ENCODE measurements at places on chromosomes 3 and 15.

- DNase-seq, result no peak
Observed at GRCh38 chr3:1380926-1381646, 288.3 kb downstream of the CNTN6 start.

GRCh38 chr3:107704477-107704876 lies 181.7 kb downstream of the BBX start:
- no peak for DNase-seq

DNA sequence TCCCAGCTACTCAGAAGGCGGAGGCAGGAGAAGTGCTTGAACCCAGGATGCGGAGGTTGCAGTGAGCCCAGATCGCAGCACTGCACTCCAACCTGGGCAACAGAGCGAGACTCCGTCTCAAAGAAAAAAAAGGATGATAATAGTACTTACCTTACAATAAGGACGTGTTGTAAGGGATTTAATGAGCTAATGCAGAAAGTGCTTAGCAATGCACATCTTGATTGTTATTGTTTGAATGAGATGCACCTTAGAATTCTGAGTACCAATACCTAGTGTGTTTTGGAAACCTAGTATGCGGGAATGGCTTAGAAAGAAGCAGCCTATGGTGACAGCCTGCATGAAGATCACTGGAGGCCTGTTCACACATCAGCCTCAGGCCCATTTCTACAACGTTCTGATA lies 19.5 kb downstream of the SNUPN start:
- no peak for DNase-seq

- DNase-seq, result no peak
Observed at GRCh38 chr15:71634820-71635560, 175.4 kb upstream of the NR2E3 start.

- DNase-seq, result no peak
Observed at GRCh38 chr15:74042603-74043424, 39.5 kb downstream of the GOLGA6A start.

- DNase-seq, result no peak
Observed at GRCh38 chr3:18442756-18443664, 17.9 kb upstream of the SATB1 start.

DNA sequence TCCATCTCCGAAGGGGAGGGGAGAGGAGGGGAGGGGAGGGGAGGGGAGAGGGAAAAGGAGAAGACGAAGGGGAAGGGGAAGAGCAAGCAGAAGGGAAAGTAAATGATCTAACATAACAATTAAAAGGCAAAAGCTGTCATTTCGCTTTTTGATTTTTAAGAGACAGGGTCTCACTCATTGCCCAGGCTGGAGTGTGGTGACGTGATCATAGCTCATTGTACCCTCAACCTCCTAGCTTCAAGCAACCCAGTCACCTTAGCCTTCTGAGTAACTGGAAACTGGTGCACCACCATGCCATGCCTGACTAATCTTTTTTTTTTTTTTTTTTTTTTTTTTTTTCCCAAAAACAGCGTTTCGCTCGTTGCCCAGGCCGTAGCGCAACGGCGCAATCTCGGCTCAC lies 22.6 kb downstream of the ADAM10 start:
- DNase-seq, result no peak

- DNase-seq, result no peak
Observed at GRCh38 chr3:9244495-9245183, 4.8 kb downstream of the SRGAP3 start.

- DNase-seq, result no peak
Observed at GRCh38 chr3:30752970-30753369, 141.5 kb downstream of the GADL1 start.

GRCh38 chr15:80202016-80202315 lies 49.2 kb downstream of the FAH start:
- no peak for DNase-seq

- no peak for DNase-seq
Observed at GRCh38 chr15:65994832-65995231, 125.5 kb downstream of the RAB11A start.

DNA sequence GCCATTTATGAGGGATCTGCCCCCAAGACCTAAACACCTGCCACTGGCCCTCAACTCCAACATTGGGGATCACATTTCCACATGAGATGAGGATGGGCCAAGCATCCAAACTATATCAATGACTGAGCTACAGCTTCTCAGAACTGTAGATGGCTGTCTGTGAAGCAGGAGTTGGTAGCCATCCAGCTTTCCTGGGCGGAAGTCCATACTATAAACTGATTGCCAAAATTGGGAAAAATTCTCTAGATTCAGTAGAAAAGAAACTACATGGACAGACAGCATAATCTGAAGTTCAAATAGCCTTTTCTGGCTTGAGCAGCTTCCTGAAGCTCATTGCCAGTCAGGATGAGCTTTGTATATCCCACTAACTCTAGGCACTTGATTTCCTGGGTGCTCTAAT lies 214.7 kb upstream of the ZBTB20 start:
- DNase-seq, result no peak

- DNase-seq, result no peak
Observed at GRCh38 chr15:40281057-40281800, 1.6 kb downstream of the ANKRD63 start.

DNA sequence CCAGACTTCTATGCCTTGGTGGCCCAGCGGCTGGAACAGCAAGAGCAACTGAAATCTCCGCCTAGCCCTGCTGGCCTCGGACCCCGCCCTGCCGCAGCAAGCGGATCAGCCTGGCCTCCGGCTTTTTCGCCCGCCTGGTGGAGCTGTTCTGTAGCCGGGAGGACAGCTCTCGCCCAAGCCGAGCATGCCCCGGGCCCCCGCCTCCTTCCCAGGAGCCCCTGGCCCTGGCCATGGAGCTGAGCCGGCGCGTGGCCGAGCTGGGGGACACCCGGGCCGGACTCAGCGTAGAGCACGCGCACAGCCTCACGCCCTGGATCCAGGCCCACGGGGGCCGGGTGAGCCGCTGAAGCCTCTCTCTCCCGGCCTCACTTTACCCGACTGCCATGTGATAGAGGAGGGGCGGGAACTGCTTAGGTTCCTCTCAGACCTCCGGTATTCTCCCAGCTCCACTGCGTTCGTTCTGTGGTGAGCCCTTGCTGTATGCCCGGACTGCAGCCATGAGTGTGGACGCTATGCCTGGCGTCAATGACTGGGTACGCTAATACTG lies 24.1 kb upstream of the MRPL3 start:
- DNase-seq, result no peak

DNA sequence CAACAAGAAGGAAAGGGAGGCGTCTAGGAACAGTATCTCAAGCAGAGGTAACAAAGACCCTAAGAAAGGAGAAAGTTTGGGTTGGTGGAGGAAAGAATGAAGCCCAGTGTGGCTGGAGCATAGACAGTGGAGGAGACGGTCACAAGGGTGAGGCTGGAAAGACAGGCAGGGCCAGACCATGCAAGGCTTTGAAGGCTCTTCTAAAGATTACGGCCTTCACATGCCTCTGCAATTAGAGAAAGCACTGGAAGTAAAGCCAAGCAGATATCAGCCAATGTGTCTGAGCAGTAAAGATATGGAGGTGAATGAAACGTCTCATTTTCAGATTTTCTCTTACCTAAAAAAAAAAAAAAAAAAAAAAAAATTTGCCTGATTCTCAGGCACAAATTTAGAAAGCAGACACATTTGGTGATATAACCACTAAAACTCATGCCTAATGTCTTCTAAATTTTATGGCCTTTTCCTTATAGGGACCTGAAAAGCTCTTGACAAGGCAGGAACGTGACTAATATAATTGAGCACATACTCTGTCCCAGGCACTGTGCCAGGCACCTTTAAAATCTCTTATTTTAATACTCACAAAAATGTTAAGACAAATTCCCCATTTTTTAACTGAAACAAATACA lies 184.1 kb downstream of the MECOM start:
- DNase-seq, result no peak

Data from stimulated activated CD4-positive, alpha-beta T cell treated with anti-CD3 and anti-CD28 coated beads, Interleukin-15, amount 100 ng/mL, for 48 hours (primary cell).